Left hindlimb (tissue), 1 donor: ENCODE measurements at places on chromosomes 13 and 19.

DNA sequence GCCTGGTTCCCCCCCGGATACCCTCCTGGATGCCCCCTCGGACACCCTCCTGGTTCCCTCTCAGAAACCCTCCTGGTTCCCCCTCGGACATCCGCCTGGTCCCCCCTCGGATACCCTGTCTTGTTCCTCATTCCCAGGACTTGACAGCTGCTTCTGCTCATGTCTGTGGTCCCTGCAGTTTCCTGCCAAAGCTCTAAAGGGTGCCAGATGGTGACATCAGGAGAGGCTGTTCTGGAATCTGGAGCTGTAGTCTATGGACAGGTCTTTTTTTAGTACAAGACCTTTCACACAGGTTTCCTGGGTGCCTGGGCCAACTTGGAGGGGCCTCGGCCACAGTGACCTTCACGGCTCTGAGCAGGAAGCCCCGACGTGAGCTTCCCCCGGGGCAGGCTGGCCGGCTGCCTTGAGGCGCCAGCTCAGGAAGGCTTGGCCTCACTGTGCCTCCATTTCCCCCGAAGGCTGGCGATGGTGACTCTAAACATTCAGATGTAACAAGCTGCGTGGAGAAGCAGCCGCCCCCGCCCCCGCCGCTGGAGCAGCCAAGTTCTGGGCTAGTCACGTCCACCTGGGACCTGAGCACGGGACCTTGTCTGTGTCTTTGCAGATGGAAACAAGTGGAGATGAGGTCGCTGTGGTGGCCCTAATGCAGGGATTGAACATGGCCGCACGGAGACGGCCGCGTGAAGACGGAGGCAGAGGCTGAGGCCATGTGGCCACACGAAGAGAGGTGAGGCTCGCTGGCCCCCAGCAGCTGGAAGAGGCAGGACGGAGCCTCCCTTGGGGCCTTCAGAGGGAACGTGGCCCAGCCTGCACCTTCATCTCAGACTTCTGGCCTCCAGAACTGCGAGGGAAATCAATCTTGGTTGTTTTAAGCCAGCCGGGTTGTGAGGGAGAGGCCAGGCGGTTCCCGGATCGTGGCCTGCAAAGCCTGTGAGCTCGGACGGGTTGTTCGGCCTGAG, 12.7 kb downstream of the SGTA start:
- peak; percentile 55 for DNase-seq

DNA sequence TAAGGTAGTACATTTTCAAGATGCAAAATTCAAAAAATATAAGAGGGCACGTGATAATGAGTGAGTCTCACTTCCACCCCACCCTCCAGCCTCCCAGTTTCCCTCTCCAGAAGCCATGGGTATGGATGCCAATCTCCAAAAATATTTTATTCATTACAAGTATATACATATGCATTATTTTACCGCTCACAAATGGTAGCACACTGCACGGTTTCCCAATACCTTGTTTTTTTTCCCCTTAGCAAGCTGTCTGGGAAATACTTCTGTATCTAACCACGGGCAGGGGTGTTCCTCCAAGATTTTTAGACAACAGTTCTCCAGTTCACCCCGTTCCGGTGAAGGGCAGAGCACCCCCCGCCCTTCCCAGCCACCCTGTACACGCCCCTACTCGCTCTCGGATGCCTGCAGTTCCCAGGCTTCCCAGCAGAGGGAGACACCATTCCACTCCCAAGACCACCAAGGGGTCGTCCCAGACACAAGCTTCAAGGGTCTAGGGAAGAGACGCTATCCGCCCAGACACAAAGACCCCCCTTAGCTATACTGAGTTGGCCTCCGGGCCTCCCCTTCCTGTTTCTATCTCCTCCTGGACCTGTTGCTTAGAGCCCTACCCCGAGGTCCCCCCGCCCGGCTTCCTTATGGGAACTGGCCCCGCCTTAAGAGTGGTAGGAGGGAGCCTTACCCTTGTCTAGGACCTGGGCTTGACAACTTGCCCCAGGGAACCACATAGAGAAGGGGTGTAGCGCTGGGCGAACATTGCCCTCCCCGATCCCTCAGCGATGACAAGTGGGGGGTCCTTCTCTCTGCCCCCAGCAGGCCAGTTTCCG, 1.1 kb upstream of the FXYD3 start:
- peak; percentile 87 for DNase-seq

GRCh38 chr13:108508263-108508662, 121.1 kb upstream of the MYO16 start:
- no peak for DNase-seq

DNA sequence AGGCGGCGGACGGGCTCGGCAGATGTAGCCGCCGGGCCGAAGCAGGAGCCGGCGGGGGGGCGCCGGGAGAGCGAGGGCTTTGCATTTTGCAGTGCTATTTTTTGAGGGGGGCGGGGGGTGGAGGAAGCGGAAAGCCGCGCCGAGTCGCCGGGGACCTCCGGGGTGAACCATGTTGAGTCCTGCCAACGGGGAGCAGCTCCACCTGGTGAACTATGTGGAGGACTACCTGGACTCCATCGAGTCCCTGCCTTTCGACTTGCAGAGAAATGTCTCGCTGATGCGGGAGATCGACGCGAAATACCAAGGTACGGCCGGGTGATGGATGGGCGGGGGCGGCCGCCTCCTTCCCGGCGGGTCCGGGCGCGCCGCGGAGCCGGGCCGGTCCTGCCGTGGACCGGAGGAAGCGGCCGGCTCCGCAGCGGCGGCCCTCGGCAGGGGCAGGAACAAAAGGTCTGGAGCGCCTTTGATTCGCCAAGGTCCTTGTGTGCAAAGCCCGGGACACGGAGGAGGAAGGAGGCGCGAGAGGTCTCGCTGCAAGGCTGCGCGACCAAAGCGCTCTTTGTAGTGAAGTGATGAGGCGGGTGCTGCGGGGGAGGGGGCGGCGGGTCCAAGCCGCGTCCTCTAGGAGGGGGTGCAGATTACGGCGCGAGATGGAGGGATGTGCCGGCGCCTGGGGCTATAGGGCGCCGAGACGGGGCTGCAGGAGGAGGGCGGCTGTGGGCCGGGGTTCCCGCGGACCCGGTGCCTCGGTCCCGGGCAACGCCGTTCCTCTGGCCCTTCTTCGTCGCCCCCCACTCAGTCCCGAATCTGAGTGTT, 689 bp downstream of the ING1 start:
- peak; percentile 71 for DNase-seq

GRCh38 chr13:50686551-50686950, 156.9 kb downstream of the DLEU7 start:
- no peak for DNase-seq

DNA sequence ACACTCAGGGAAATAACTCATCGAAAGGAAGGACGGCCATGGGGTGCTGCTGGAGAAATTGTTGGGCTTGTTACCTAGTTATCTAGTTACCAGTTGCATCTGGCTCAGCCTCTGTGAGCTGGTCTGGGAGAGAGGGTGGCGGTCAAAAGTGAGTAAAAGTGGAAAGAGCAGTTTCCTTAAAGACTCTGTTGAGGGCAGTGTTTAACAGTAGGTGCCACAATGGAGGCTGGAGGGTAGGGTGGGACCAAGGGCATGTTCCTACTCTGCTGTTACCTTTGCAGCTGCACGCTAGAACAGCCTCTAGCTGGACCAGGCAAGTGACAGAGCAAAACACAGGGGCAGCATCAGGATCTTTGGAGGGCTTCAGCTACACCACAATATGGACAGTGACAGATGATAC, 228.8 kb upstream of the STARD13 start:
- no peak for DNase-seq

DNA sequence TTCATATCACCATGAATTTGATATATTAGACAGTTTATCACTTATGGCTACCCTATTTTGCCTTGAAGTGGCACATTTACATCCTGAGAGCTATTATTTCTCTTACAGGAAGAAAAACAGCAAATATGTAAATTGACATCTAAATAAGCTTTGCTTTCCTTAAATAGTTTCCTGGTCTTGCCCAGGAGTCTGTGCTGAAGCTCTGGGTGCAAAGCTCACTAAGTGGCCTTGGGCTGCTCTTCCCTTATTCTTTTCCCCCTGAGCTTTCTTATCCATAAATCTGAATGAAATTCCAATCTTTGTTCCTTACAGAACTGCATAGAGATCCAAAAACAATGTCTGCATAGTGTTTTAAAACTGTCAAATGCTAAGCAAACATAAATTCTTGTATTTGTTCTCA, 56.3 kb downstream of the TNFSF13B start:
- no peak for DNase-seq

- no peak for DNase-seq
These were observed 6.9 kb upstream of the PLEKHF1 start for GRCh38 chr19:29658221-29658991.

GRCh38 chr13:79749984-79750551, 269.1 kb downstream of the NDFIP2 start:
- peak; percentile 73 for DNase-seq

- DNase-seq = no peak
These were observed 98.0 kb downstream of the SPRY2 start for GRCh38 chr13:80242728-80243427.

DNA sequence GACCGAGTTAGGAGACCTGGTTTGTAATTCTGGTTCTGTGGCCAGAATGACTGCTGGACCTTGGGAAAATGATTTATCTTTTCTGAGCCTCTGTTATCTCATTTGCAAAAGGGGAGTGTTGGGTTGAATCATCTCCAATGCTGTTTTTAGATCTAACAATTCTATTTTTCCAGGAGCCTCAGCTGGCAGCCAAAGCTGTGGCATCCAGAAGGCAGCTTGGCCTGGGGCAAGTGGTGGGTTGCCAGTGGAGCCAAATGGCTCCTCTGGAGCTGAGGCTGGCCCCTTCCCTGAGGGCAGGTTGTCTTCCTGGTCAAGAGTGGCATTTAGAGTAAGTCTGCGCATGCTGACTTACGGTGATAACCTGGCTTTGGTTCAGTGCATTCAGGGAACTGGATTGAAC, 21.3 kb downstream of the B3GLCT start:
- no peak for DNase-seq

- DNase-seq = no peak
These were observed 5.5 kb upstream of the GALP start for GRCh38 chr19:56170261-56170660.

GRCh38 chr19:17526922-17527321, 15.5 kb downstream of the PGLS start:
- no peak for DNase-seq

DNA sequence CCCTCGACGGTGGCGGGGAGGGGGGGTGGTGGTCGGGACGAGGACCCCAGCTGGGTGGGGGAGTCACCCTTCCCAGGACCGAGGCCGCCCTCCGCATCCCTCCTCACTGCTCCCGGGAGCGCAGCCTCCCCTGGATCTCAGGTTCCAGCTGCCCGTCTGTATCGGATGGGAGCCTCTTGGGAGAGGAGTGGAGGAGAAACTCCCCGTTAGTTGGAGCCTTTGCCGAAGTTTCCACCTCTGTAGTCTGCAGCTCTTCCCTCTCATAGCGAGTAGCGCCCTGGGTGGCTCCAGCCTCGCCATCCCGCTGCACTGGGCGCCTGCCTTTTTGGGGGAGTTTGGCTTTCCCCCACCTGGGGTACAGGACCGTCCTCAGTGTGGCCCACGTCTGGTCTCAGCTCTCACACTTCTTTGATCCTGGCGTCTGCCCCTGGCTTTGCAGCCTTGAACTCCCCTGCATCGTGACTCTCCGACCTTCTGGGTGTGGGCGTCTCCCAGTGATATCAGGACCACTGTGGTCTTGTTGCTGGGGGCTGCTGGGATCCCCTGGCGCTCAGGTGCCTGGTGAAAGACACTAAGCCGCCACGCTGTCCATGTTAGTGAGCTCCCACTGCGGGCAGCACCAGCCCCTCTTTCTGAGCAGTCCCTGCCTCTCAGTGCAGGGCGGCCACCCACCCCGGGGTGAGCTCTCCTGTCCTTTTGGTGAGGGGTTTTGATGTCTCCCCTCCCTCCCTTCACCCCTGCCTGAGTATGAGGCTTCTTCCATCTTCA, 1.1 kb downstream of the CNOT3 start:
- DNase-seq = no peak

GRCh38 chr19:19751846-19752245, 18.9 kb upstream of the ZNF14 start:
- DNase-seq = no peak

- DNase-seq = peak; percentile 59
These were observed 2.2 kb downstream of the PDE4C start for GRCh38 chr19:18223860-18224524.

DNA sequence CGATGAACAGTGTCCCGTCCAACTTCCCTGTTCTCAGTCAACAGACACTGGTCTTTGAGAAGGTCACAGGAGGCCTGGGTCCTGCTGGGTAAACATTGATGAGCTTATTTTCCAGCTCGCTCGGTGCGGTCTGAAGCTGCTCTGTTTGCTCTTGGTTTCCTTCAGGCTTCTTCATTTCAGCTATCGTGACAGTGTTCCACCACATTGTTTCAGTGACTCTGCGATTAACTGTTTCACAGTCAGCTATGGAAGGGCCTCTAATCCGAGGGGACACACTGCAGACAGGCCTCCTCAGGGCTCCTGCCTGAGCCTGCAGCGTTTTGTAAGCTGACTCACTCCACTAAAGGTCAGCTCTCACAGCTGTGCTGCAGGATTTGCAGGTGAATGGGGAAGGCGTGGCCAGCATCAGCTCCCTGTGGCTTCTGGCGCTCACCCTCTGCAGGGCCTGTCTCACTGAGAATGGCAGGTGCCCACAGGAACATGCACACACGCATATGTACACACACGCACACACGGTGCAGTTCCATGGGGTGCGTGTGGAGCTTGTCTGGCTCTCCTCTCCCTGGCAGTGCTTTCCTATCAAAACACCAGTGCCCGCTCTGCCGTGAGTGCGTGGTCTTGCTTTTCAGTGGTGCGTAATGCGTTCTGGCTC, 62.9 kb upstream of the MCF2L start:
- no peak for DNase-seq

GRCh38 chr13:80211566-80211965, 129.4 kb downstream of the SPRY2 start:
- DNase-seq = no peak

- peak; percentile 60 for DNase-seq
These were observed 4.3 kb downstream of the ERCC1 start for GRCh38 chr19:45419396-45419795.
